ENCODE measurements at places on chromosomes 12 and 14.

GRCh38 chr14:52185178-52185577 is 82.3 kb upstream of the PTGDR start:
- no peak for DNase-seq

DNA sequence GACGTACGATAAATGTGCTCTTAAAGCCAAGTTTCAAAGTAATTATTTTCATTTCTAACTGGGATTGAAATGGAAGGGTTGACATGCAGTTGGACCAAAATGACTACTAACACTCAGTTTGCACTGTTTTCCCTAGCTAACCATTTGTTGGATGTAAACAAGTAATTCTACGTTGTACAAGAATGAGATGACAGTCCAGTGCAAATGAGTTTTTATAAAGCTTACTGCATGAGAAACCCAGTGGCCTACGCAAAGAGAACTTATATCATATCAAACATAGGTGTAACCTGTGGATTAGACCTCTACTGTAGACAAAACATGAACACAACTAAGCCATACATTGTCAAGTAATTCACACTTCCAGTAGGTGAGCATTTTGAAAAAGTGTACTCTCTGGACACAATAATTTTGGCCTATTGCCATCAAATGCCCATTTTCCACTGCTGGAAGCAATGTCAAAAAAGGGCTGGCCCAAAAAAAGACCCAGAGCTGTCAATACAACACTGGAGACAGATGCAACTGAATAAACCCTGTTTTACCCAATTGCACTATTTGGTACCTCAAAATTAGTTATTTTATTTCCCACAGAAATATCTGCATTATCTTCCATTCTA is 12.8 kb downstream of the SLC38A2 start:
- DNase-seq, result no peak

GRCh38 chr12:57517187-57517586 is 3.1 kb downstream of the DDIT3 start:
- no peak for DNase-seq

GRCh38 chr14:92143309-92143708 is 21.5 kb downstream of the CPSF2 start:
- DNase-seq, result no peak

DNA sequence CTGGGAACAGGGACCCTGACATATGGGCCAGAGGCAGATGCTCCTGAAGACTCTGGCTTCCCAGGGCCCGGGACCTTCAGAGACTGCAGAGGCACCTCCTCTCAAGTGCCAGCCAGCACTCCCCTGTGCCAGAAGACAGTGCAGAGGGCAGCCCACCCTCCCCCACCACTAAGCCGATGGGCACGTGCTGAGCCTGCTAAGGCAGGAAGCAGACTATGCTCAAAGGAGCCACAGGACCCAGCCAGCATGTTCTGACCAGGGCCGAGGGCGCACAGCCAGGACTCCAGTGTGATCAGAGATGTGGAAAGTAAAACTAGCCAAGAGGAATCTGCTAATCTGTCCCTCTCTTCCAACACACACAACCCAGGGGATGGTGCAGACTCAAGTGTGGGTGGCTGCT is 29.8 kb downstream of the DIO3 start:
- DNase-seq, result no peak

DNA sequence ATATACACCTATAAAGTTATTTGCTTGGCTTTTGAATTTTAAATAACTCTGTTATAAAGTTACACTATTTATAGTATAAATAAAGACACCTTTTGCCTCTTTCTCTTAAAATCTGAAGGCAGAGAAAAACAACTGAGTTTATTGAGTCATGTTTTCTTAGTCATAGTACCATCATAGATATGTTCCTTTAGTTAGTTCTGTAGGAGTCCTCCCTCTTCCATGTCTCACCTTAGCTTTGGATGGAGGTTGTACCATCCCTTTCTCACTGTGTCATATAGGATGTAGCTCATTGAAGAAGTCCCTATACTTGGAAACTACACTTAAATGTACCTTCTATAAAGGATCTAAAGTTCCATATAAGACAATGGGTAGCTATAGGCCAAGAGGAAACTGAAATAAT is 39.7 kb upstream of the TSPAN8 start:
- no peak for DNase-seq

DNA sequence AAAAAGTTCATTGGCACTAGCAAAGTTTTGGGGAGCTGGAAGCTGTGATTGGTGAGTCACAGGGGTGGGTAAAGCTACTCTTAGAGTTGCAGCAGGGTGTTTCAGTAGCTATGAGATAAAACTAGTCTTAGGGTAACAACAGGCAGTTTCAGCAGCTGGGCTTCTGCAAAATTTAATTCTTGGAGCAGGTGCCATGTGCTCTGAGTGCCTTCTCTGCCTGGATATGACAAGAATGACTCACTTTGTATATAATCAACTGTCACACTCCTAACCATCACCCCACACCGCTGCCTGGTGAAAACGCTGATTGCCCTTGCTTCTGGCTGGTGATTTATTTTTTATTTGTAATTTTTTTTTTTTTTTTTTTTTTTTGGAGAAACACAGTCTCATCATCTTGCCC is 10.5 kb upstream of the PLBD2 start:
- no peak for DNase-seq
